G401 (cell line): ENCODE measurements at places on chromosomes 5 and 9.

DNA sequence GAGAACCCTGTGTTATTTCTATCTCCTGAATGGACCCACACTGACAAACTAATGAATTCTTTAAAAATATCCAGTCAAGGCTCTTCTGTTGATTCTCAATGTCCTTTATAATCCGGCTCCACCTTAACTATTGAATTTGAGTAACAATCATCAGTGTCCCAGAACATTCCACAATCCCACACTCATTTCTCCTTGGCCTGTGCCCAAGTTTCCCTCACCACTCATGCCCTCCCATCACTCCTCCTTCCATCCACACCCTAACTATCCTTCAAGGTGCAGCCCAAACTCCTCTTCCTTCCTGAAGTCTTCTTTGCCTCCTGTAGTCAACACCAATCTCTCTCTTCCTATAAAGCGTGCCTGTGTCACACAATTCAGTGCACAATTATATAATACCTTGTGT lies 106.1 kb downstream of the NUDT12 start:
- DNase-seq: no peak

DNA sequence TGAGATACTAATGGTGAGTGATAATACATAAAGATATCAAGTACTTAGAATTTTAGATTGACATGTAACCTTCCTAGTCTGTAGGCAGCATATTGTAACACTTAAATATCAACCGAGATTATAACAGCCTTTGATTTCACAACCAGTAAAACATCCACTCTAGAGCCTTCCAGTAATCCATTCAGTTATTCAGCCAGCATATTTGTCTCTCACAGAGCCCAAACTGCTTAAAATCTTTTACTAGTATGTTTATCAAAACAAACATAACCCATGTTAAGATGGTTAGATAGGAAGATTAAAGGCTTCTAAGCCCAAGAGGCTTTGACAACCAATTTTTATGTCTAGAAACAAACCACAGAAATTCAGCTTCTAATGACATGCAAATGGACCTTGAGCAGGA lies 177.9 kb upstream of the FST start:
- DNase-seq: no peak

- DNase-seq: no peak
Observed at GRCh38 chr5:62498961-62499360, 79.7 kb upstream of the LRRC70 start.

DNA sequence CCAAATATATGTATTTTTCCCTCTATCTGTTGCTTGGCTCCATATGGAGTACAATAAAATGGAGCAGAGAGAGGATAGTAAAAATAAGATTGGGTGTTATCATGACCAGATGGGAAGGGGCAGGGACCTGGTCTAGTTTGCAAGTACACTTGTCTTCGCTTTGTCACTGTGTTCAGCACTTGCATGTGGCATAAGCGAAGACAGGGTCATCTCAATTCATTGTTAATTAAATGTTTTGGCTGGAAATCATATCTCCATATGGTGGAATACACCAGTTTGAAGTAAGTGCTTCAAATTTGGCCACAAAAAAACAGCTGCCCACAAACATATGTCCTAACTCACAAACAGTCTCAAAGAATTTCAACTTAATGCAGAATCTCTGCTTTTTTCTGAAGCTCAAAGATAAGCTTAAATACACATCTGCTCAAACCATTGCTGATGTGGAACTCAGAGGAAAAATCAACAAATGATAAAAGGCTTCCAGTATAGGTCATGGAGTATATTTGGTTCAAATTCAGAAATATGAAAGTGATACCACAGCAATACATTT lies 865.4 kb downstream of the TLE4 start:
- peak; percentile 46 for DNase-seq

GRCh38 chr5:13909271-13909670 lies 35.2 kb downstream of the DNAH5 start:
- no peak for DNase-seq
